Lung (tissue), 17 donors: ENCODE measurements at places on chromosomes 6 and 20.
A peak's percentile ranks its signal among the peaks of the same experiment; 100 is the strongest.

DNA sequence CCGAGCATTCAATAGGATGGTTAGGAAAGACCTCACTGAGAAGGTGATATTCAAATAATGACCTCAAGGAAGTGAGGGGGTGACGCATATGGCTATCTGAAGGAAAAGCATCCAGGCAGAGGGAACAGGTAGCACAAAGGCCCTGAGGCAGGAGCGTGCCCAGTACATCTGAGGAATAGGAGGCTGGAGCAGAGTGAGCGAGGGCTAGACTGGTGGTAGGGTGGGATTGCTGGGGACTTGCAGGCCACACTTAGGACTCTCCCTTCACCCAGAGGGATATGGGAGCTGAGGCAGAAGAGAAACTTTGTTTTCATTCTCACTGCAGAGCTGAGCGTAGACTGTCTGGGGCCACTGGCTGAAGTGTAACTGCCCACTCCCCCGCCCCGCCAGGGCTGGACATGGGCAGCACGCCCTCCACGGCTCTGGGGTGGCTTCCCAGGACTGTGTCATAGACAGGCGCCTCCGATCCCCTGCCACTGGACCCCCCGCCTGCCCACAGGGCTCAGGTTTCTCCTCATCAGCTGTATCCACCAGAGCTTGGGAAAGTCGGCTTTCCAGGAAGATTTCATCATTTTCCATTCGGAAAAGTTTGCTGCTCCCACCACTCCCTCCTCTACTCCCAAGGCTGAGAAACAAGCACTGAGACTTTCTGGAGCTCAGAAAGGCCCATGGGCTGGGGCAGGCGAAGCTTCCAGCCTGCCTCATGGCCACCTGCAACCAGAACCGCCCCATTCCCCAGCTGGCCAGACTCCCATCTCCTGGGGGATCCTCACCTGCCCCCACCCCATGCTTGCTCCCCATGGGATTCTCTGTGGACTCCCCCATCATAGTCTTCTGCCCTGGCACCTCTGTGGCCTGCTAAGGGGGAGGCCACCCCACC, 142.6 kb downstream of the MRPL14 start:
- DNase-seq = peak; percentile 69

- no peak for DNase-seq
These were observed 214.3 kb upstream of the TCF21 start for GRCh38 chr6:133674661-133675060.

DNA sequence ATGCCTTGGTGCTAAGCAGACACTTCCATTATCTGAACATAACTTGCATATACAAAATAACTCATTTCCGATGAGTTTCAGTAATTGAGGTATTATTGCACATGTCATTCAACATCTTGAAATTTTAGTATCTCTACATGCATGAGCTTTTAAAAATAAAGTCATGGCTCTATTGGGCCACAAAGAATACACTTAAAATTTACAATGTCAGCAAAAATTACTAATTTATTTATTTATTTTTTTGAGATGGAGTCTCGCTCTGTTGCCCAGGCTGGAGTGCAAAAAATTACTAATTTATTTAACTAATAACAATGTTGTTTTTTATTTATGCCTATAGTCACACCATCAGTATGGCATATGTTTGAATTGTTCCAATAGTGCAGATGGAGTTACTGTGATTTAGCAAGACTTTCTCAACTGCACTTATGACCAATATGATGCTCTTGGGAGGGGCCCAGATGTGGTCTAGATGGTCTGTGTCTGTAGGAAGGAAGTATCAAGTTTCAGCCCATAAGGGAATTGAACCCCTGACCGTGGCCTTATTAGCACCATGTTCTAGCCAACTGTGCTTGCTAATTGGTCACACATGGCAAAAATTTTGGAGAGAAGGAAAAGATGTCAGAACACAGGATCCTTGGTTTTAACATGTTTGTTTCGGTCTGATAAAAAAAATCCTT, 370.7 kb upstream of the TSHZ2 start:
- DNase-seq = no peak

GRCh38 chr20:31497838-31498540, 16.3 kb upstream of the HM13 start:
- peak; percentile 53 for DNase-seq
